HCT116 (cell line): ENCODE measurements at places on chromosomes 1 and 21.

- DNase-seq = no peak
Observed at GRCh38 chr1:200786788-200787187, 48.1 kb downstream of the CAMSAP2 start.

DNA sequence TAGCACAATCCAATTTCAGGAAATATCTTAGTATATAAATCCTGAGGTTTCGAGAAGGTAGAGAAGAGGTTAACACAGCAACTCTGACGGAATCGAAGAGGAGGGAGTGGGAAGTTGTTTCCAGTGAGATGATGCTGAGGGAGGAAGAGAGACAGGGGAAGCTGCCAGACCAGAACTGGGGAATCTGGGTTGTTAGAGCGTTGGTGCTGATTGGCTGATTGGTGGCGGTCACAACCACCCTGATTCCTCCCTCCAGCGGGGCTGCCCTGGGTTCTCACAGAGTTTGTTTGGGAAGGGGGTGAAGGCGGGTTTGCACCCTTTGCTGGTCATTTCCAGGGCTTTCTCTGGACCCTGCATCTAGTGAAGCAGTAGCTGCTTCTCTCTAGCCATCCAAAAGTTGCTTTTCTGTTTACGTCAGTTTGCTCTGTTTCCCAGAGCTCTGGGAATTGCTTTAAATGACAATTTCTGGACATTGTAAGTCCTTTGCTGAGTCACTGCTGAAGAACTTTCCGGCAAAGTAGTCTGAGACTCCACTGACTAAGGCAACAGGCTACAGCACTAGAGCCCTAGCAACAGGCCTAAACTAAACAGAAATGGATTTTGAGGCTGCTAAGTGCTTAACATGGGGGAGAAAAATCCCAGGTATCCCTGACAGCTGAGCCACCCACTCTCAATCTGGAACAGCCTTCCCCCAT, 90.1 kb downstream of the TENT5C start:
- DNase-seq = no peak

DNA sequence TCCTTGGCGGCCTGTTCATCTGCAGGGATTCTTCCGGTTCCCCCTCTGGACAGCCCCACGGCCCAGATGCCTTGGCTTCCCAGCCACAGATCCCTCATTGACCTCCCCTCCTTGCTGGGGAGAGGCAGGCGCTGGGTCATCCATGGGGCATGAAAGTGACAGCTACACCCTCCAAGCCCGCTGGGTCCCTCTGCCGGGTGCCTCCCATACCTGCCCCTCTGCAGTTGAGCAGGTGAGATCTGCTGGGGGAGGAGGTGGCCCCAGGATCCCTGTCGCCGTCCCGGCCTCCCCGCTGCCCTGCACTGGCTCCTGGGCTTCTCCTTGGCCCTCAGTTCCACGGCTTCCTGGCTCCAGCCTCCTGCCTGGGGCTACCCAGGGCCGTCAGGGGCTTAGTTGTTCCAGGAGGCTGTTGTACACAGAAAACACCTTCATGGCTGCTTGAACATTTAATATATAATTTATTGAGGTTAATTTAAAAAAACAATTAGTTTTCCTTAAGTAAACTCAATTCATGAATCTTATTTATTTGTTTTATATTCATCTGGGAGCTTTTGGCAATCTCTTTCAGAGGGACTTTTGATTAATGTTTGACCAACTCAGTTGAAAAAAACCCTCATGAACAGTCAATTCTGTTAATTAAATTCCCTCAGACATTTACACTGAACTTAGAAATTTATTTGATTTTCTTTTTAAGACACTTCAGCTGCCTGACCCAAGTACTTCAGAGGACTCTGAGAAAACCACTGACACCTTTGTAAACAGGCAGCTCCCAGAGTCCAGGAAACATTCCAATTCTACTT, 67.6 kb upstream of the ABCG1 start:
- no peak for DNase-seq

GRCh38 chr1:228515200-228515834, 28.1 kb downstream of the RNF187 start:
- peak; percentile 22 for DNase-seq

DNA sequence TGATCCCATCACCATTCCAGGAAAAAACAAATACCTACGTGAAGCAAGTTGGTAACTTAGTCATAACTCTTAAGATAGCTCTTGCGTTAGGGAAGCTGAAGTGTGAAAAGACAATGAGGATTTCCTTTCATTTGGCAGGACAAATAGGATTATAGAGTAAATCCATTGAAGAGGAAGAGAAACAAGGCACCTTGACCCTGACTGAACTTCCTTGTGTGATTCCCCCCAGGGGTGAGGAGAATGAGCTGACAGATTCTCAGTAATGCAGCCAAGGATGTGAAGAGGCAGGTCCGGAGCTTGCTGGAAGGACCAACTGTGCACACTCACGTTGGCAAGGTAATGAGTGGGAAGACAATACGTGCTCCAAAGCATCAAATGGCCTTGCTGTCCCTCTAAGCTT, 55.0 kb upstream of the HMCN1 start:
- DNase-seq = no peak

DNA sequence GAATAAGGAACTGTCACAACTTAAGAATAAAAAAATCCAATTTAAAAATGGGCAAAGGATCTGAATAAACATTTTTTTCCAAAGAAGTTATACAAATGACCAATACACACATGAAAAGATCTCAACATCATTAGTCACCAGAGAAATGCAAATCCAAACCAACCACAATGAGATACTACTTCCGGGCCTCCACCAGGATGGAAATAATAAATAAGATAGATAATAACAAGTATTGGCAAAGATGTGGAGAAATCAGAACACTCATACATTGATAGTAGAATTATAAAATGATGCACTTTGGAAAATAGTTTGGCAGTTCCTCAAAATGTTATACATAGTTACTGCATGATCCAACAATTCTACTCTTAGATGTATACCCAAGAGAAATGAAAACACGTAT, 18.7 kb downstream of the ZSWIM5 start:
- no peak for DNase-seq

- no peak for DNase-seq
Observed at GRCh38 chr1:112060261-112060660, 70.8 kb upstream of the KCND3 start.

- no peak for DNase-seq
Observed at GRCh38 chr1:33146003-33146402, 35.8 kb downstream of the TRIM62 start.

DNA sequence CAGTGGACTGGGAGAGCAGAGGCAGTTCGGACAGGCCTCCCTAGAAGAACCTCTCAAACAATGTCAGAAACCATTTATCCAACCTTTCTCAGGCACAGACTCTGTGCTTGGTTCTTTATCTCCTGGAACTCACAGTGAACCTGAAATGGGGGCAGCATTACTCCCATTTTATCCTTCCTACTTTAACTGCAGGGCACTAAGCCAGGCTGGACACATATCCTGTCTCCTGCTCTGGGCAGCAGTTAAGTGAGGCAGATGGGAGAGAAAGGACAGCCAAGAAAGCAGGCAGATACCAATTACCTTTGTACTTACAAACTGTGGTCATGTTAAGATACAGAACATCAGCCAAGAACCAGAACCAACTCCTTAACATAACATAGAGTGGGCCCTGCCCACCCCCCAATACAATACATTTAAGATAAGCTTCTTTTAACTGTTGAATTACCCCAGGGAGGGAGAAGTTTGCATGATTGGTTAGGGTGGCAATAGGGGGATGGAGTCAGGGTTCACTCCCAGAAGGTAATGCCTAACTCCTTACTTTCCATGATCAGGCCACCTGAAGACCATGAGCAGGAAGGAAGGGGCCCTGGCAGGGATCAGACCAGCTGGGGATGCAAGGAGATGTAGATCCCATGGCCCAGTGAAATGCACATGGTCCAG, 10.9 kb downstream of the KDF1 start:
- no peak for DNase-seq

GRCh38 chr1:51623025-51623424, 6.1 kb downstream of the OSBPL9 start:
- no peak for DNase-seq

- no peak for DNase-seq
Observed at GRCh38 chr1:5970610-5971273, 21.5 kb downstream of the NPHP4 start.

DNA sequence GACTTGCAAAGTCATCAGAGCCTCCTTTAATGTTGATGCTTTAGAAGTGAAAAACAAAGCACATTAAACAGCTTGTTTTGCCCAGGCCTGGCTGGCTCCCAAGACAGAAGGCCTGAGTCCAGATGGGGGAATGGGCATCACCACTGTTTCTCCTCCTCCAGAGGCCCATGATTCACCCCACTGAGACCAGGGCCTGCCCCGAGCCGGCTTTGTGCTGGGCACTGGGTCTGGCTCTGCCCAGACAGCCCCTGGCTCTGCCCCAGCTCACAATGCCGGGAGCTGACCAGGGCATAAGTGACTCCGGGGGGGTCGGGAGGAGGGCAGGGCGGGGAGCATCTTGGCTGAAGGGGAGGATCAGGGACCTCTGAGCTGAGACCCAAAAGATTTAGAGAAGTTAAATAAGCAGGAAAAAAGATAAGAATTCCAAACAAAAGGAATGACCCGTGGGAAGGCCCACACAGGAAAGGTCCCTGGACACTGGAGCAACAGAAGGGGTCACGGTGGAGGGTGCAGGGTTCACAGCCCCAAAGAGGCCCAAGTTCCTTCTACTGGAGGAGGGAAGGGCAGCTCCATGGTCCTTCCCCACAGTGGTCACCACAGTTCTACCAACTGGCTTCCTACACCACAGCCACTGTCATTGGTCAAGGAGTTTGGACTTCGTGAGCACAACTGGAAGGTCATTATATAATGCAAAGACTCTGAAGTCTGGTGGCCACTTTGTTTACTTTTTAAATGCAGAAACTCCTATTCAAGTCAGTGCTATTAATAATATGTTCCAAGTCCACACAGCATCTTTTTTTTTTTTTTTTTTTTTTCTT, 5.5 kb downstream of the C2CD2 start:
- no peak for DNase-seq

- DNase-seq = no peak
Observed at GRCh38 chr1:237467320-237467719, 423.4 kb downstream of the ZP4 start.

DNA sequence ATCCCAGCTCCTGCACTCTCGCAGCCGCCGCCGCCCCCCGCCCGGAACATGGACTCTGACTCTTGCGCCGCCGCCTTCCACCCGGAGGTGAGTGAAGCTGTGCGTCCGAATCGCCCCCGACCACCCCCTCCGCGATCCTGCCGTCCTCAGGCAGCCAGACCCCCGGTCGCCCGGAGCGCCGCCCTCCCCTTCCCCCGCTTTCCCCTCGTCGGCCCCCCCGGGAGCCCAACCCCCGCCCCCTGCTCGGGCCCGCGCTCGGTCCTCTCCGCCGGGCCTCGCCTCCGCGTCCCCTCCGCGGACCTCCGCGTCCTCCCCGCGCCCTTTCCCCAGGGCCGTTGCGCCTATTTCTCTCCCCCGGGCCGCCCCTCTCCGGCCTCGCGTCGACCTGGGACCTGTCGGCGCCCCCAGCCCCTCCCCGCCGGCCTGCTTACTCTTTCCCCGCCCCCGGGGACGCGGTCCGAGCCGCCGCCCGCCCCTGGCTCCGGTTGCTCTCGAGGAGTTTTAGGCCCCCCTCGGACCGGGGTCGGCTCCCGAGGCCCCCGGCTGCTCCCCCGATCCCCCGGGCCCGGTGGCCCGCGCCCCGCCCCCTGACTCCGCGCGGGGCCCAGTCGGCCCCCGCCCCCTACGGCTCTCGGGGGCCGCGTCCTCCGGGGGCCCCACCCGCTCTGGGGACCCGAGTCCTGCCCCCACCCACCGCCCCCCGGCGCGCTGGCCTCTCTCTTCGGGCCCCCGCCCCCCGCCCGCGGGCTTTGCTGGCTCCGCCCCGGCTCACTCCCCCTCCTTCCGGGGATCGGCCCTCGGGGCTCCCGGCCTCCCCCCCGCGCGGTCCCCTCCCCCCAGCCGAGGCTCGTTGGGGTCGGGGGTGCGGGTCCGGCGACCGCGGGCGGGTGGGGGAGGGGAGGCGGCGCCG, 743 bp downstream of the PHF13 start:
- DNase-seq = no peak

DNA sequence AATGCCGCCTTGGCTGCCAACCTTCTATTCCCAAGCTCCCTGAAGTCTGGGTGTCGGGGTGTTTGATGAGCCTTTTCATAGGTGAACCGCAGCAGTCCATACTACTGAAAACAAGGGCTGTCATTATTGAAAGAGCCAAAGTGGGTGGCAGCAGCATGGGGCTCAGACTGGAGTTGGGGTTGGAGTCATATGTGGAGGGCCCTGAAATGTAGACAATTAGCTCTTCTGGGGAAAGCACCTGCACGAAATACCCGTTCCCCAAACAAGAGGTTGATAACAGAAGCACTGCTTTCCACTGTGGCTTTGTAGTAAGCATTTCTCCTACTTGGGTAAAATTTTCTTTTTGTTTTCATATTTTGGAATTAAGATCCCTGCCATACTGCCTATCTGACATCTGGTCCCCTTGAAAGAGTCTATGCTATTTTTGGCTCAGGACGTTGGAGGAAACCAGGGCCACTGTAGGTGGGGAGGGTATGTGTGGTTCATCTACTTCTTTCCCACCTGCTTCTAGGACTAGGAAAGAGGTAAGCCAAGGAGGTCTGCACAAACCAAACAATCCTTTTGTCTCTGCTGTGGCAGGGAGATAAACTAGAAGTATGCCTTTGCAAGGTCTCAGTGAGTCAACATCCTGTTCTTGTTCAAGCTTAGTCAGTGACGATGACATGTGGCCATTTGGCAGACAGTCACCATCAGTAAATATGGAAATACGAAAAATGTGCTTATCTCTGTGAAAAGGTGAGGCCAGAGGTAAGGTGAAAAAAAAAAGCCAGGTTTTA, 197.0 kb upstream of the UBE2U start:
- peak; percentile 19 for DNase-seq

DNA sequence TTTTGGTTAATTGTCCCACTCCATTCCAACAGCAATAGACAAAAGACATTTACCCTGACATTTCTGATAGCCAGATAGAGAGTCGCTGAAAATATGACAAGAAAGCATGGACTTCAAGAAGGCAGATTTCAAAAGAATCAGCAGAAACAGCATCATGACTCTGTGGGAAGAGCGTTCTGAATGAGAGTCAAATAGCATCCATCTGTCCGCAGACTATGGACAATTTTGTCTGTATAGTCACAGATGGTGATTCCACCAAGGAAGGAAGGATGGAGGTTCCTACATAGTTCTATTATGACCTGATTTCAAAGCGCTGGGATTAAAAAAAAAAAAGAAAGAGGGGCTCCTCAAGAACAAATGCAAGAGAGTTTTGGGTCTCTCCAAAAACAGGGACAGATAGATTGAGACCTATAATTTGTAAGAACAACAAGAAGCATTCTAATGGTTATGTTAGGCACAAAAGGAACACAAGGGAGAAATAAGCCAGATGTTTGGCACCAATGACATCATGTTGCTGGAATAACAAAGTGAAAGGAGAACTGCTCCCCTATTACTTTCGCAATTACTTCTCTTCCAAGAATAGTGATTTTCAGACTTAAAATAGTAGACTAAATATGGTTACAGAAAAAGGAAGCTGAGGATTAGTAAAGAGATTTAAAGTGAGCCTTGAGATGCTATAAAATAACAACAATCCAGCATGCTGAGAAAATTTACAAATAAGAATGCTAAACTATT, 28.5 kb downstream of the NIBAN1 start:
- DNase-seq = no peak

- no peak for DNase-seq
Observed at GRCh38 chr1:14165371-14165801, 433.1 kb upstream of the KAZN start.
